ENCODE measurements at places on chromosomes 5 and 9.

- no peak for DNase-seq
Observed at GRCh38 chr5:128480906-128481633, 57.0 kb downstream of the FBN2 start.

DNA sequence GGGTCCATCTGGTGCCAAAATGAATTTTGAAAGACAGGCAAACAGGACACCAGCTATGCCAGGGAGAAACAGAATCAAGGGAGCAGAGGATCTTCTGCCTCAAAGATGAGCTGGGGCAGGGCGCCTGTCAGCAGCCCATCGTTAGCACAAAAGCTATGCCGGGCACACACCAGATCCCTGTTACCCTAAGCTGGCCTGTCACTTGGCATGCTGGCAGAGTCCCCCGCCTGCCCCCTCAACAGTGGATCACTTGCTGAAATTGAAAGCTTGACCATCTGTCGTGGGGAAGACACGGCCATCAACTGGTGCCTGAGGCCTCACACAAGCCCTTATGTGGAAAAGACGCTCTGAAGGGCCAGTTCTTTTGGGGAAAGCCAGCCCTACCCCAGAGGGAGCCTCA is 256.4 kb downstream of the EBF1 start:
- DNase-seq, result no peak

DNA sequence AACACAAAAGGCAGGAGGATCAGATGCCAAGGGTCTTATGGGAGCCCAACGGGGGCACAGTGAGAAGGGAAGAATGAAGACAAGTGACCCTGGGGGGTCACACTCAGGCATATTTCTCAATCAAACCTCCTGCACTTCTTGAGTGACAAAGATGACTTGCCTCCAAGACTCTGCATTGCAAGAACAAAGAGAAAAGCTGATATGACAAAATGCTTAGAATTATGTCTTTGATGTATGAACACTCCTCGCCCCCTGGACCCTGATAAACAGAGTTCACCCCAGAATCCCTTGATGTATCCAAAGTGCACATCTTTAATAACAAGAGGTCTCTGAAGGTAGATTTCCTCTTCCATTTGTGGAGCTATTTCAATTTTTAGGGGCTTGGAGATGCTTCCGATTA is 146.5 kb downstream of the C5orf15 start:
- DNase-seq, result no peak

GRCh38 chr5:80249901-80250300 is 5.9 kb downstream of the SERINC5 start:
- no peak for DNase-seq

All from OCI-LY7 (cell line).